ENCODE measurements at places on chromosomes 4 and X.

- no peak overlapping the region for H3K4me3 ChIP-seq
- no peaks in the 10 kb centered on the region for H3K36me3 ChIP-seq
- H3K27me3 ChIP-seq: no peaks in the 10 kb centered on the region
- peaks cover 8% of the 10 kb centered on the region for H3K4me1 ChIP-seq
- DNase-seq: no peak
- H3K27ac ChIP-seq: no peak overlapping the region
Observed at GRCh38 chr4:6019316-6020263, 1.4 kb upstream of the C4orf50 start.

DNA sequence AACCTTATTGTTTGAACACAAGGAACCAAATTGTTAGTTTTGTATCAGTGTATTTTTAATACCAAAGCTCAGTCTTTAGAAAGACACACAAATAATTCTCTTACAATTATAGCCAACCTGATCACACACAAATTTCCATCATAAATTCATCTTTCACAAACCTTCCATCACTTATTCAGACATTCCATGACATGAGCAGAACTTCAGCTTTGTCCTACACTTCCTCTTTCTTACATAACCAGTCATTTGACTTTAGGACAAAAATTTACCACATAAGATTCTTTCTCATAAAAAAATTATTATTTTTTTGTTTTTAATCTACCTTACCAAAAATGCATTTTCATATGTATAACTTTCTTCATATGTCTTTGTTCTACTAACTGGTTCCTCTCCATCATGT lies 312.2 kb downstream of the GALNTL6 start:
- no peak for DNase-seq
- H3K27me3 ChIP-seq: no peaks in the 10 kb centered on the region
- H3K27ac ChIP-seq: no peak overlapping the region
- H3K4me3 ChIP-seq: no peak overlapping the region

DNA sequence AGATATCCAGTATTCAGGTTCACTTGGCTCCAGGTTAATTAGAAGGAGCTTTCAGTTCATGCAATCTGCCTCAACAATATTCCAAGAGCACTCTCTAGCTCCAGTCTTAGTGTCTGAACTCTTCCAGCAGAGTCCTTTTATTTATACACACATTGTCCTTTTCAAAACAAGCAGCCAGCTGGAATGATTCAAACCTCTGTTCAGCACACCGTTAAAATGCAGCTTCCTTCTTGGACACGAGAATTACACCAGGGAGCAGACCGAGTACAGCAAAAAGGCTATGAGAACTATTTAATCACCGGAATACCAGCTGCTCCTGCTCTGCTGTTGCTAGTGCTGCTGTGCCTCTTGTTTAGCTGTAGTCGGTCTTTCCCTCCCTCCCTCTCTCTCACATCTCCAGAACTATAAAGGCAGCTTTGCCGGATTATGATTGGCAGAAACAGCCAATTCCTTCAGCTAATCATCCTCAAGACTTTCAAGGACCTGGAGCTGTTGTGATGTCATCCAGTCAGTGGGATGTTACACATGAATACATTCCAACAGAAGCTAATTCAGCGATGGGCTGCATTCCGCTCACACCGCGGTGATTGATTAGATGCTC lies at the start of gene NDST4:
TSS of gene NDST4 (minus strand) at position 115 of the 601 bp plus-strand sequence. CDS start 36,584 bp downstream, outside the sequence.
- H3K4me3 ChIP-seq: no peak within 1 kb of the TSS
- no peaks in the 10 kb centered on the region for H3K27me3 ChIP-seq
- no peaks in the 10 kb centered on the region for H3K4me1 ChIP-seq
- no peaks in the 10 kb centered on the region for H3K36me3 ChIP-seq
- H3K27ac ChIP-seq: no peak within 1 kb of the TSS

GRCh38 chr4:139973015-139973414 lies 181.0 kb downstream of the MAML3 start:
- H3K27me3 ChIP-seq: peaks cover 90% of the 10 kb centered on the region
- H3K4me3 ChIP-seq: no peak overlapping the region
- H3K27ac ChIP-seq: no peak overlapping the region
- DNase-seq: no peak
- H3K36me3 ChIP-seq: no peaks in the 10 kb centered on the region
- no peaks in the 10 kb centered on the region for H3K4me1 ChIP-seq

GRCh38 chrX:114267142-114267541 lies 316.7 kb upstream of the HTR2C start:
- no peaks in the 10 kb centered on the region for H3K27me3 ChIP-seq
- H3K36me3 ChIP-seq: no peaks in the 10 kb centered on the region
- no peaks in the 10 kb centered on the region for H3K4me1 ChIP-seq
- H3K27ac ChIP-seq: no peak overlapping the region
- H3K4me3 ChIP-seq: no peak overlapping the region

GRCh38 chrX:69287095-69287494 lies 121.8 kb upstream of the PJA1 start:
- peaks cover 23% of the 10 kb centered on the region for H3K27me3 ChIP-seq
- H3K4me1 ChIP-seq: peaks cover 9% of the 10 kb centered on the region
- no peak overlapping the region for H3K27ac ChIP-seq
- no peaks in the 10 kb centered on the region for H3K36me3 ChIP-seq
- no peak overlapping the region for H3K4me3 ChIP-seq

- H3K4me1 ChIP-seq: peaks cover 2% of the 10 kb centered on the region
- no peak overlapping the region for H3K4me3 ChIP-seq
- no peak overlapping the region for H3K27ac ChIP-seq
- peaks cover 20% of the 10 kb centered on the region for H3K27me3 ChIP-seq
Observed at GRCh38 chrX:134542485-134542884, 82.5 kb downstream of the HPRT1 start.

DNA sequence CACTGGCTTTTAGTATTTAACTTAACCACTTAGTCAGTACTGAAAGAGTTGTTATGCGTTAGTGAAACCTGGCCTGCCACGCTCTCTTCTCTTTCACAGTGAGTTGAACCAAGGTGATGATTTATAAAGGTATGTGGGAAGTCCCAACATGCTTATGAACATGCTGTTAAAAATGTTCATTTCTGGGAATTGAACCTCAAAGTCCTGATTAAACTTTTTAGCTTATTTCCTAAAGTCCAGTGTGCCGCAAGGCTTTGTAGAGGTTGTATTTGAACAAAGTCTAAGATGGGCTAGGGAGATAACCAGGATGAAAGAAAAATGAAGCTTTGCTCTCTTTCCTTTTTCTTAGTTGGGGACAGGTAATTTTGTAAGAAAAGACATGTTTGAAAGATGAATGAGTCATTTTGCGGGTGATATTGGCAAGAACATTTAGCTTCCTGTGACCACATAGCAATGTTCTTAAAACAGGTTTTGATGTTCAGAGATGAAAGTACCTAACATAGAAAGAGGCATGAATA lies 270.3 kb downstream of the DTHD1 start:
- H3K36me3 ChIP-seq: no peaks in the 10 kb centered on the region
- H3K27ac ChIP-seq: no peak overlapping the region
- H3K4me1 ChIP-seq: peaks cover 8% of the 10 kb centered on the region
- peak; percentile 23 for DNase-seq
- H3K27me3 ChIP-seq: no peaks in the 10 kb centered on the region
- no peak overlapping the region for H3K4me3 ChIP-seq

DNA sequence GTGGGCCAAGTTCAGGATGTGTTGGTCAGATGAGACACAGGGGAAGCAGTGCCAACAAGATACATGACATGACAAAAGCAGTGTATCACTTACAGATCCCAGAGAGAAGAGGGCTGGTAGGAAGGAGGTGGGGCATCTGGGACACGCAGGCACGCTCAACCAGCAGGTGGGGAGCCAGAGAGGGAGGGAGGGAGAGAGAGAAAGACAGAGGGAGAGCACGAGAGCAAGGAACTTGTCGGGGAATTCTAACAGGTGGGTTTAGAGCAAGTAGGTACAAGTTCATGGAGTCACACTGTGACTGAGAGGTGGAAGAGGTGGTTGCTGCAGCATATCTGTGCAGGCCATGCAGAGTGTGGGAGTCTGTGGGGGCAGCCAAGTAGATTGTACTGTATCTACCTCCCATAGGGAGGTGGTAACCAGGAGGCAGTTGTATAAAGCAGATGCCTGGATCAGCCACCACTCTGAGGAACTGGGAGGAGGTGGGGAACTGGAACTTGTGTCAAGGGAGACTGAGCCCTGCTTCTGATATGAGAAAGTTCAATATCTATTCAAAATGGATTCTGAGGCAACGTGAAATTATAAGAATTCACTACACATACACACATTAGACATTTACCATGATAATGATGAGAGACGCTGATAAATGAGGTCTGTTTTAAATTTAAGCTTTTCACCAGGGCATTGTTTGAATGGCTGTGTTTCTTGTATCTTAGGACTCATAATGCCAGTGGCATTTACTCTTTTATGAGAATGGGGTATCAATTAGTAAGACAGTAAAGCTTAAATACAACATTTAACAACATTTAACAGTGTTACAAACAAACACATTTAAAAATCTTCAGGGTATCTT lies 43.7 kb downstream of the BBS12 start:
- no peak for DNase-seq
- no peaks in the 10 kb centered on the region for H3K36me3 ChIP-seq
- H3K27ac ChIP-seq: no peak overlapping the region

- no peak overlapping the region for H3K4me3 ChIP-seq
- H3K4me1 ChIP-seq: 0 out of 2 replicates have a peak, but pooled peaks cover 1% of the 10 kb centered on the region
- no peak for DNase-seq
- H3K27me3 ChIP-seq: no peaks in the 10 kb centered on the region
- no peaks in the 10 kb centered on the region for H3K36me3 ChIP-seq
Observed at GRCh38 chr4:29852537-29852936, 867.6 kb upstream of the PCDH7 start.

- no peak for DNase-seq
- peaks cover 2% of the 10 kb centered on the region for H3K4me1 ChIP-seq
- peaks cover 8% of the 10 kb centered on the region for H3K27me3 ChIP-seq
- peak overlapping the region; percentile 74 for H3K4me3 ChIP-seq
- H3K36me3 ChIP-seq: no peaks in the 10 kb centered on the region
Observed at GRCh38 chr4:89307178-89307445, 488 bp downstream of the GPRIN3 start.

Data from H1 (cell line).